Esophagus muscularis mucosa (tissue), 4 donors: ENCODE measurements at places on chromosomes 11 and 22.

GRCh38 chr22:19174106-19175025 is 4.2 kb downstream of the SLC25A1 start:
- peaks cover 9% of the 10 kb centered on the region for H3K36me3 ChIP-seq
- peak overlapping the region; percentile 36 for H3K27ac ChIP-seq
- DNase-seq: no peak
- peaks cover 8% of the 10 kb centered on the region for H3K27me3 ChIP-seq
- peaks cover 86% of the 10 kb centered on the region for H3K4me1 ChIP-seq
- no peak overlapping the region for H3K4me3 ChIP-seq

GRCh38 chr11:67321313-67321871 is 18.1 kb downstream of the SSH3 start:
- no peak for DNase-seq
- H3K4me1 ChIP-seq: peaks cover 32% of the 10 kb centered on the region
- no peak overlapping the region for H3K27ac ChIP-seq
- no peak overlapping the region for H3K4me3 ChIP-seq

GRCh38 chr22:47452184-47452583 is 689.7 kb downstream of the TBC1D22A start:
- H3K27me3 ChIP-seq: no peaks in the 10 kb centered on the region
- no peaks in the 10 kb centered on the region for H3K36me3 ChIP-seq
- H3K27ac ChIP-seq: no peak overlapping the region
- DNase-seq: peak; percentile 82
- H3K4me1 ChIP-seq: no peaks in the 10 kb centered on the region
- H3K4me3 ChIP-seq: no peak overlapping the region

DNA sequence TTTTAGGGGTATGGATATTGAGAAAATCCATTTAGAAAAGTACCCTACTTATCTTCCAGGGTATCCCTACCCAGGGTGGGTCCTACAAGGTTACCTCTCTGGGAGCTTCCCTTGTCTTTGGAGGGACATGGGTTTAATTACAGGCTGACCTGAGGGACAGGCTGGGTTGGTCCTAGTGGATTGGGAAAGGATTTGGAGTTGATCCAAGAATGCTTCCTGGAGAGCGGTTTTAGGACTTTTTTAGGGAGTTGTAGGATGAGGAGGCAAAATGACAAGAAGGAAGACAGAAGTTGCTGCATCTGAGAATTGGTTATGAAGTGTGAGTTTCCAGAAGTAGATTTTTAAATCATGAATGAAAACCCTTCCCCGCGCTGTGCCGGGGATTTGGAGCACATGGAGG is 61.8 kb upstream of the CRTAM start:
- H3K27ac ChIP-seq: no peak overlapping the region
- no peaks in the 10 kb centered on the region for H3K27me3 ChIP-seq
- no peaks in the 10 kb centered on the region for H3K36me3 ChIP-seq

DNA sequence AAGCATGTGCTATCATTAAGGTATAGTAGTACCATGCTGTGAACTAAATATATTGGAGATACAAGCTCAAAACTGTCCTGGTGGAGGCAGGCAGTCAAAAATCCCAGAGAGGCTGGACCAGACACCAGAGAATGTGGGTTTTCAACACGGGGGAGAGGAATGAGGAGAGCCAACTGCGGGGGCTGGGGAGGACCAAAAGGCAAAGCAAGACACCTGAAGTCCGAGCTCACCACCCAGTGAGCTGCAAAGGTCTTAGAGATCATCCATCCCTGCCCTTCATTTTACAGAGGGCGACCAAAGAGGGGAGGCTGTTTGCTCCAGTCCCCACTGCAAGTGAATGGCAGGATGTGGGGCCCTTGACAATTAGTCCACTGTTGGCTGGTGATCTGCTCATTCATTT is 10.0 kb downstream of the RIBC2 start:
- H3K4me1 ChIP-seq: no peaks in the 10 kb centered on the region
- DNase-seq: no peak
- no peaks in the 10 kb centered on the region for H3K36me3 ChIP-seq
- no peak overlapping the region for H3K27ac ChIP-seq

- no peak overlapping the region for H3K4me3 ChIP-seq
- H3K36me3 ChIP-seq: peaks cover 32% of the 10 kb centered on the region
- no peak for DNase-seq
- no peaks in the 10 kb centered on the region for H3K27me3 ChIP-seq
- H3K4me1 ChIP-seq: peaks cover 12% of the 10 kb centered on the region
Observed at GRCh38 chr11:117837791-117838190, 13.2 kb upstream of the FXYD2 start.

GRCh38 chr22:44131412-44131811 is 49.3 kb upstream of the PARVG start:
- no peak for DNase-seq
- H3K4me3 ChIP-seq: no peak overlapping the region
- peaks cover 57% of the 10 kb centered on the region for H3K36me3 ChIP-seq
- no peak overlapping the region for H3K27ac ChIP-seq

DNA sequence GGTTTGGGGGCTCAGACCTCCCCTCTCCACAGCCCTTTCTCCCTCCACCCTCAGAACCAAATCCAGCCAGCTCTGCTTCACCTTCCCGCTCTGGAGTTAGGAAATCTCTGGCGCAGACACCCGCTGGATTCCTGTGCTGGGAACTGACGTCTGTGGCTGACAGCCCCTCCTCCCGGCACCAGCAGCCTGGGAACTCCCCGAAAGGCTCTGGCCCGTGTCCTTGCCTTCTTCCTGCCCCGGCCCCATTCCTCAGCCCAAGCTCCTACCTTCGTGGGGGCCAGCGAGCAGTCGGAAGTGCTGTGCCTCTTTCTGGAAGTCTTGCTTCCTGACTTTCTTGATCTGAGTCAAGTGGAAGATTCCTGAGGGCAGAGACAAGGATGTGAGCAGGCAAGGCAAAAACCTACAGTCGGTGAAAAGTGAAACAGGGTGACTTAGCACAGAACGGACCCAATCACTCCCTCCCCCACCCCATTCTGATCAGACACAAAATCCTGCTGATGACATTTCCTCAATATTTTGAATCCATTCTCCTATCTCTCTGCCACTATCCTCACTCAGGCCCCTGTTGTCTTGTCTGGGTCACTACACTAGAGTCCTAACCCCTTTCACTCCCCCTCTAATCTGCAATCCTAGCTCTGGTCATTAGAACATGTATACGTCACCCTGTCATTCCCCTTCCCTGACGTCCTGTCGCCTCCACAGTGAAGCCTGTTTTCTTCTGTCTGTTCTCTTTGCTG is 34.1 kb downstream of the CHRDL2 start:
- peaks cover 53% of the 10 kb centered on the region for H3K4me1 ChIP-seq
- no peaks in the 10 kb centered on the region for H3K27me3 ChIP-seq
- H3K27ac ChIP-seq: peak overlapping the region; percentile 87
- no peaks in the 10 kb centered on the region for H3K36me3 ChIP-seq

DNA sequence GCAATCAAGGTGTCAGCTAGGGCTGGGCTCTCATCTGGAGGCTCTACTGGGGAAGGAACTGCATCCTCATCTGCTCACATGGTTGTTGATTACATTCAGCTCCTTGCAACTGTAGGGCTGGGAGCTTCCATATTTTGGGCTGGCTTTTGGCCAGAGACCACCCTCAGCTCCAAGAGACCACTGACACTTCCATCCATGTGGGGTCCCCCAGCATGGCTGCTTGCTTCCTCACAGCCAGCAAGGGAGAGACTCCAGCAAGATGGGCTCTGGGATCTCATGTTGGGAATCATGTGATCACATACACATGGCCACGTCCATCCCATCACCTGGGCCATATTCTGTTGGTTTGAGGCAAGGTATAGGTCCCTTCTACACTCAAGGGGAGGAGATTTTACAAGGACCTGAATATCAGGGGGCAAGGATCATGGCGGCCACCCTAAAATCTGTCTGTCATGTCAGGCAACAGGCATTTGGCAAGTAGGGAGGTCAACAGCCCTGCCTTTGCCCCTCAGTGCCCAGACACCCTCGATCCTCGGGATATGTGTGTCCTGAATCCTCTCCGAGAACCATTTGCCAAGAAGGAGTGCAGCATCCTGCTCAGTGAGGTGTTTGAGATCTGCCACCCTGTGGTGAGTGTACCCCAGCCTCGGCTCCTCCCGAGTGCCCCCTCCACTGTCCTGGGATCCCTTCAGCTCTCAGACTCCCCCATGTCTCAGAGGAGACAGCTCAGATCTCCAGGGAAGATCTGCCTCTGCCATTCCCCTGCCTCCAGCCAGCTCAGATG is 48.7 kb downstream of the OTOG start:
- no peaks in the 10 kb centered on the region for H3K4me1 ChIP-seq
- H3K4me3 ChIP-seq: no peak overlapping the region
- DNase-seq: no peak
- H3K36me3 ChIP-seq: no peaks in the 10 kb centered on the region
- no peak overlapping the region for H3K27ac ChIP-seq

- no peaks in the 10 kb centered on the region for H3K27me3 ChIP-seq
- no peak for DNase-seq
- H3K4me3 ChIP-seq: no peak overlapping the region
- no peaks in the 10 kb centered on the region for H3K36me3 ChIP-seq
- H3K27ac ChIP-seq: no peak overlapping the region
Observed at GRCh38 chr11:83831929-83832328, 545.8 kb upstream of the CCDC90B start.

DNA sequence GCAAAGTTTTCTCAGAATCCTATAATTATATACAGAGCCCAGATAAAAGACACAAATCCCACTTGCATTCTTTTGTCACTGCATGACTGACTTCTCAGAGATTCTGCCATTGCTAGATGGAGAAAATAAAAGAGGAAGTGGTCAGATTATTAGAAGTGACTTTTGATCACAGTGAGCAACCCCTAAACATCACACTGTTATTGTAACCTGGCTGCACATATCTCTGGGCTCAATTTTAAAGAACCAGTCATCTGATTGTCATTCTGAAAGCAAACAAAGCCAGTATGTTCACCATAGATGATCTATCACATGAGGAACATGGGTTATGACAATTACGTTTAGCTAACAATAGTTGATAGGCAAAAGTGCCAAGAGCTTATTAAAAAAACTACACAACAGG is 47.8 kb downstream of the COPB1 start:
- no peak overlapping the region for H3K4me3 ChIP-seq
- peaks cover 4% of the 10 kb centered on the region for H3K4me1 ChIP-seq
- H3K27me3 ChIP-seq: no peaks in the 10 kb centered on the region
- H3K36me3 ChIP-seq: peaks cover 7% of the 10 kb centered on the region

GRCh38 chr11:68322052-68322430 is 9.7 kb downstream of the LRP5 start:
- no peaks in the 10 kb centered on the region for H3K36me3 ChIP-seq
- peaks cover 77% of the 10 kb centered on the region for H3K4me1 ChIP-seq
- DNase-seq: no peak
- peak overlapping the region; percentile 75 for H3K27ac ChIP-seq
- no peak overlapping the region for H3K4me3 ChIP-seq

GRCh38 chr11:119932828-119933562 is 204.0 kb upstream of the NECTIN1 start:
- no peak overlapping the region for H3K4me3 ChIP-seq
- no peak for DNase-seq
- no peak overlapping the region for H3K27ac ChIP-seq
- no peaks in the 10 kb centered on the region for H3K4me1 ChIP-seq
- no peaks in the 10 kb centered on the region for H3K36me3 ChIP-seq
- no peaks in the 10 kb centered on the region for H3K27me3 ChIP-seq

GRCh38 chr11:877565-877964 is 33.0 kb downstream of the CHID1 start:
- no peaks in the 10 kb centered on the region for H3K4me1 ChIP-seq
- DNase-seq: no peak
- peaks cover 57% of the 10 kb centered on the region for H3K36me3 ChIP-seq
- no peak overlapping the region for H3K4me3 ChIP-seq
- H3K27ac ChIP-seq: no peak overlapping the region
- H3K27me3 ChIP-seq: no peaks in the 10 kb centered on the region

DNA sequence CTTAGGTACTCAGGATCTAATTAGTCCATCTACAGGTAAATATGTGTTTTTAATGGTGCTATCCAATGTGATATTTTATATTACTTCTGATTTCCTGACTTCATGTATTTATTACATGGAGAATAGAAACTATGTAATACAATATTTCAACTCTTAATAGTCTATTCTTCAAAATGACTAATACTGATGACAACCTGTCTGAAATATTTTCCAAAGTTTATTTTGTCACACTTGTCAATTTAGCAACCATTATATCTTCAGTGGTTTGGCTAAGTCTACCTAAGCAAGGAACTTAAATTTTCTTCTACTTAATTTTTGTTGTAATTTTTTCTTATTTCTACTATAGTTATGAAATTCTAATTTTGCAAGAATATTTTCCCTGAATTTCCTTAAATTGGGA is 55.0 kb upstream of the CNTN5 start:
- no peak for DNase-seq
- no peak overlapping the region for H3K4me3 ChIP-seq
- H3K36me3 ChIP-seq: no peaks in the 10 kb centered on the region
- no peak overlapping the region for H3K27ac ChIP-seq
- H3K4me1 ChIP-seq: no peaks in the 10 kb centered on the region
- H3K27me3 ChIP-seq: no peaks in the 10 kb centered on the region

GRCh38 chr22:46467006-46467405 is 70.4 kb downstream of the CELSR1 start:
- no peak overlapping the region for H3K4me3 ChIP-seq
- no peaks in the 10 kb centered on the region for H3K27me3 ChIP-seq
- no peak for DNase-seq
- no peaks in the 10 kb centered on the region for H3K4me1 ChIP-seq

- no peaks in the 10 kb centered on the region for H3K36me3 ChIP-seq
- no peak overlapping the region for H3K4me3 ChIP-seq
- no peaks in the 10 kb centered on the region for H3K27me3 ChIP-seq
- no peak for DNase-seq
Observed at GRCh38 chr11:13685461-13686108, 17.1 kb downstream of the FAR1 start.

GRCh38 chr11:76785513-76785912 is 2.4 kb downstream of the TSKU start:
- no peak for DNase-seq
- no peaks in the 10 kb centered on the region for H3K36me3 ChIP-seq
- H3K27me3 ChIP-seq: no peaks in the 10 kb centered on the region
- H3K4me1 ChIP-seq: peaks cover 34% of the 10 kb centered on the region

DNA sequence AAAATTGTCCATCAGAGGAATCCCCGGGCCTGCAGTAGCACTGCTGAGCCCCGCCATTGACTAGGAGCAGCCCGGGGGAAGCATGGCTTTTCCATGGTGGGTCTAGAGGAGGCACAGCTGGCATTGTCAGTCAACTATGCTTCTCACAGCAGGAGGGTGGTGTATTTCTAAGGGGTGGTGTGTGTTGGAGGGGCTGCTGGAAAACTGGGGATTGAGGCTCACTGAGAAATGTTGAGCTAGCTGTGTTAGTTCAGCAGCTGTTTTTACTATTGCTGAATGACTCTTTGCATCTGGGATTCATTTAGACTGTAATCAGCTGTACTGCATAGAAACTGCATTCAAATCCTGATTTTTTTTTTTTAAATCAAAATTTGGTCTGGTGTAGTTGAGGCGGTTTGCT is 5.6 kb downstream of the DDX10 start:
- H3K4me1 ChIP-seq: peaks cover 37% of the 10 kb centered on the region
- H3K27ac ChIP-seq: no peak overlapping the region
- DNase-seq: no peak
- H3K36me3 ChIP-seq: peaks cover 4% of the 10 kb centered on the region

GRCh38 chr11:57124917-57125316 is 56.8 kb upstream of the LRRC55 start:
- no peak overlapping the region for H3K27ac ChIP-seq
- no peaks in the 10 kb centered on the region for H3K4me1 ChIP-seq
- no peak overlapping the region for H3K4me3 ChIP-seq
- no peaks in the 10 kb centered on the region for H3K27me3 ChIP-seq
